ENCODE measurements at places on chromosomes 11 and 22.

- DNase-seq = no peak
These were observed at the start of gene MRGPRF for GRCh38 chr11:69013009-69013951. Gene MRGPRF (minus strand): TSS chr11:69013246. CDS start chr11:69009901, 3,345 bp downstream.

DNA sequence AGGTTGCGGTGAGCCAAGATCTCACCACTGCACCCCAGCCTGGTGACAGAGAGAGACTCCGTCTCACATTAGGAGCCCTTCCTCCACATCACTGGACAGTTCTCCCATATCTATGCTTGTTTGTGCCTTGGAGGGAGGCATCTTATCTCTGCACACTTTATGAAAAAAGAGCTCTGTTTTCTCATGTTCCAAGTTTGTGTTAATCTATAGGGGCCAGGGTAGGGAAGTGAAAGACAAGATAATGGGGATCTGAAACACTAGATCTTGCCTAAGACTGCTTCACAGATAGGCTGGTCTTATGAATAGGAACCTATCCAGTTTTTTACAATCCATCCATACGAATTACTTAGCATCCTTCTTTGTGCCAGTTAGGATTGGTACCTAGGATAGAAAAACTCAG is 17.1 kb downstream of the OR6Q1 start:
- DNase-seq = no peak

- DNase-seq = no peak
These were observed 395.9 kb downstream of the OPCML start for GRCh38 chr11:133136376-133136775.

GRCh38 chr11:11731311-11732083 is 109.7 kb upstream of the GALNT18 start:
- no peak for DNase-seq

DNA sequence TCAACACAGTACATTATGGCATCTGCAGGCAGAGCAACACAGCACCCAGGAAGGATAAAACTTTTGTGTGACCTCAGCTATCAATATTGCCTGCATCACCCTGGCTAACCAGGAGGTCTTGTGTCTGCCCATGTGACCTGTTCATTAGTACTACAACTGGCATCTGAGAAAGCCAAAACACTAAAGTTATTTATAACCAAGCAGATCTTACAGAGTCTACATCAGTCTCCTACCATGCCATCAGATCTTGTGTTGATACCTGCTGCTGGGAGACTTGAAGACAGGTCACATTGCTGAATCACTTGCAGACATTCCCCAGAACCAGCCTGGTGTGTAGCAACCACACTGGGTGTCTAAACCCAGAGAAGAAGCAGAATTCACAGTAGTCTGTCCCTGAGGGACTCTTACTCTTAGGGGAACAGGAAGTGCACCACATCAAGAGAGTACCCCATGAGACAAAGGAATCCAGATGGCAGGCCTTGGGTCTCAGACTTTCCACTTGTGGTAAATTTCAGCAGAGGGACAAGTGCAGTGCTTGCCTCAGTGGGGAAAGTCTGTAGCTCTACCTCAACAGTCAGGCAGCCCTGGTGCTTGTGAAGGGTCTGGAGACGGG is 7.0 kb downstream of the OR9G1 start:
- no peak for DNase-seq

DNA sequence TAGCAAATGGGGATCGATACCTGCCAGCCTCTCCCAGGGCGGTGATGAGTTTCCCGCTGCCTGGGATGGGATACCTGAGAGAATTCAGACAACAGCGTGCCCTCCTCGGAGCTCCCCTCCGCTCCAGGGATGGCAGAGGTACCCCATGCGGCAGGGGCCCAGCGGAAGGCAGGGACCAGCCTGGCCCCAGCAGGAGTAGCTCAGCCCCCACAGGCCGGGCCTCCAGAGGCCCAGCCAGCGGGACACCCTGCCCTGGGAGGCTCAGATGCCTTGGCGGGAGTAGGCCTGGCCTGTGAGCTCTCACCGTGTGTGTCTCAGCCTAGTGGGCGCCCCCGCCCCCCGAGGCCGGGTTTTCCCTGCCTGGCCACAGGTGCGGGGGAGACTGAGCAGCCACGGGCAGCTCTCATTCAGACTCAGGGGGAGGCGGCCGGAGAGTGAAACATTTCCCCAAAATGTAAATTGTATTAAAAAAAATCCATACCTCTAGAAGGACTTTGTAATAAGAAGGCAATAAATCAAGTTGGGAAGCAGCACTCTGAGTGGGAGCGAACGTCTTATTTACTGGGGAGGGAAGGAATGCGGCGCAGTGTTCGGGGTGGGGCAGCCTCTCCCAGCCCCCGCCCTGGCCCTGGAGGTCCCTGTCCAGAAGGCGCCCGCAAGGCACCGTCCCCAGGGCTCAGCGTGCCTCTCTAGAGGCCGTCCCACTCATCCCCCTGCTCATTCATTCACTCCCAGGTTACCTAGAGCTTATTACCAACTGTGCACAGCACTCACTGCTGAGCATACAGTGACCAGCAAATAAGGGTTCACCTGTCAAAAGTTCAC is 888.0 kb downstream of the BRD1 start:
- DNase-seq = no peak
